ENCODE measurements at places on chromosomes 2 and 18. TPM values are rescaled to one million over a fixed set of nuclear protein-coding genes. Genes with fewer than 3 reads are reported as not detected.

- no peak for DNase-seq
Observed at GRCh38 chr2:134288814-134289213, 34.9 kb downstream of the MGAT5 start.

DNA sequence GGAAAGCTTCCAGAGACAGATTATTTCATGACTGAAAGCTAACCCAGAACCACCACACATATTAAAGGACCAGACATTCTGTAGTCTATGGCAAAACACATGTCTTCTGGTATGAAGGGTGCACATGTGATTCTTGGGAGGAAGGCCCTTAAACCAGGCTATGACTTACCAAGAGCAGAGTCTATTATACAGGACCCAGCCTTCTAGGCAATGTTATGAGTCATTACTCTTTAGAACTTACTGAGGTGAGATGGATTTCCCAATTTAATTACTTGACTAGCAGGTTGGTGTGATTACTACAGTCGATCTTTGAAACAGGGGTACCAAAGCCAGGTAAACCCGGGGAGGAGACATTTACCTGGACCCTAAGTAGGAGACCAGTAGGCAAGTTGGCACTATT, 350.8 kb downstream of the TRIB2 start:
- DNase-seq: no peak

GRCh38 chr2:205212357-205212756, 469.9 kb upstream of the NRP2 start:
- no peak for DNase-seq

DNA sequence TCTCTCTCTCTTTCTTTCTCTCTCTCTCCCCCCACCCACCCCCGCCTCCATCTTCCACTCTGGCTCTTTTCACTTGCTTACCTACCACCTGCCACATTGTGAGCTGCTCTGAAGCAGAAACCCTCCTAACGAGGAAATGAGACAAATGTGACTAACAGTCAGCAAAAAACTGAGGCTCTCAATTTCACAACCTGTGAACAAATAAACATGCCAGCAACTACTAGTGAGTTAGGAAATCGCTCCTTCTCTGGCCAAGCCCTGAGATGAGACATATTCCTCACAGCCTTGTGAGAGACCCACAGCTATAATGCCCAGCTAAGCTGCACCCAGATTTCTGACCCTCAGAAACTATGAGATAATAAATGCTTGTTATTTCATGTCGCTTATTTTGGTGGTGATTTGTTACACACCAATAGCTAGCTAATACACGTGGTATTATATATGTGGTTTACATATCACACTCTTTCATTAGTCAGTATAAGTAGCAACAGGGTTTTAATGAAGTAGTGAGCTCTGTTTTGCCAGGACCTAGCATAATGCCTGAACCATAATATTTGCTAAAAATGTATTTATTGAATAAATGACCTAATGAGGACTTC, 8.4 kb upstream of the ZNF521 start:
- DNase-seq: no peak

DNA sequence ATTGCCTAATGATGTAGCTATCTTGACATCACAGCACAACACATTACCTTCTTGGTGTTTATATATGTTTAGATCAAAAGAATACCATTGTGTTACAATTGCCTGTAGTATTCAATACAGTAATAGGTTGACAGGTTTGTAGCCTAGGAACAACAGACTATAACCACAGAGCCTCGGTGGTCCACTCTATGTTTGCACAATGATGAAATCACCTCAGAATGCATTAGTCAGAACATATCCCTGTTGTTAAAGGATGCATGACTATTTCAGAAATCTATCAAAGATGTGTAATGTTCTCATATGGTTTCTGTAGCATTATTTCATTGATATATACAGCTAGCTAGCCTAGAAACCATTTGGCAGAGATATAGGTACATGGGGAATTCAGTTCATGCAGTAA, 8.9 kb downstream of the METTL5 start:
- DNase-seq: no peak

DNA sequence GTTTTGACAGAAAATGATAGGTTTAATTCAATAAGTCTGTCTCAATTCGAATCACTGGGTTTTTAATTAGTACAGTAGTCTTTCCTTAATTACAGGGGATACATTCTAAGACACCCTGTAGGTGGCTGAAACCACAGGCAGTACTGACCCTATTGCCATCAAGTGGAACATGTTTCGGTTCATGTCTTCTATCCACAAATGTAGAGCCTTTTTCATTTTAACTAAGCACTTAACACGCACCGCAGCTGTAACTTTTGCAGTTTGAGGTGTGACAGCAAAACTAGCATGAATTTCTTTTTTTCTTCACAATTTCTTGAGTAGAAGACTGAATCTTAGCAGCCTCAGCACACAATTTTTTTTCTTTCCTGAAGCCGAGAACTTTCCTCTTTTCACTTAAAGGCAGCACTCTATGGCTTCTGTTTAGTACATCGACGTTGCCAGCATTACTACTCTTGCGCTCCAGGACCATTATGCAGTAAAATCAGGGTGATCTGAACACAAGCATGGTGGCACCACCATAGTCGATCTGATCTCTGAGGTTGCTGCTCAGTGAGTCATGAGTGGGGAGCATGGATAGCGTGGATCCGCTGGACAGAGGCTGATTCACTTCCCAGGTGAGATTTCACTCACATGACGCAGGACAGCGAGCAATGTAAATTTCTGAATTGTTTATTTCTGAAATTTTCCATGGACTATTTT, 805.1 kb downstream of the RNF144A start:
- DNase-seq: no peak

DNA sequence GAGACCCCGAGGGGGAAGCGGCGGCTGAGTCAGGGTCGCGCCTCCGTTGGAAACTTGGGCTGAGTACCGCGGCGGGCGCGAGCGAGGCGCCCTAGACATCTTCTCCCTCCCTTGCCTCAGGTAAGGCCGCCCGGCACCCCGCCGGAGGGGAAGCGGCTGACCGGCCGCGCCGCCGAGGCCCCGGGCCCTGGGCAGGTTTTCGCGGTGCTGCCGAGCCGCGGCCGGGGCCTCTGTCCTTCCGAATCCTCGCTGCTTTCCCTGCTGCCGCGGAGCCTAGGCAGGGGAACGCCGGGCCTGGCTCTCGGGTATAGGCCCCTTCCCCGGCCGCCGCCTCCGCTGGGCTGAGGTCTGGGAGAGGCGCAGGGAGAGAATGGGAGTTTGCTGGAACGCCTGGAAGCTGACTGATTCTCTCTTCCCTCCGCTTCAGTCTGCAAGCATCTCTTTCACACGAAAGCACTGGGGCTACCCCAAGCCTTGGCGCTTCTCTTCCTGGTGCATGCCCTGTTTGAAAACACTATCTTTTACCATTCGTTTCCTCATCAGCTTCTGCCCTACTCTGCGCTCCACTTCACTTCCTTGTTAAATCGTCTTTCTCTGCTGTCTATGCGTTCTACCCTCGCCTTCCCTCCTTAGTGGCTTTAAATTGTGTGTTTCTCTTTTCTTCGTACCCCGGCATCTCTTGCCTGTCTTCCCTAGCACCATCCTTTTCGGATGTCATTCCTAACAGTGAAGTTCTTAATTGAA, 652 bp downstream of the PPM1B start:
- no peak for DNase-seq

- DNase-seq: no peak
Observed at GRCh38 chr2:40433736-40434135, 18.2 kb downstream of the SLC8A1 start.

DNA sequence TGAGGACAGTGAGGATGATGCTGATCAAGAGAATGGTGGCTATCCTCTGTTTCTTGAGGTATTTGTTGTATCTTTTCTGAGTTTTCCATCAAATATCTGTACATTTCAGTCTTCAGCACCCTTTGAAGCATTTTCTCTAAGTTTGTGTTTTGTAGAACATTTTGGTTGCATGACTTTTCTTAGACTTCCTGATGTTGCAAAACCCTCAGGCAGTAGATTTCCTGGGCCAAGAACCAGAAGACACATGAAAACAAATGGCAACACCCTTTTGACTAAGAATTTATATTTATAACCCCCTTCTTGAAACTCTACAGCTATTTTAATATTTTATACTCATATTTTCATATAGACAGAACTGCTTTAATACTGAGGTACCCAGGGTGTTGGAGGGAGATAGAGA, 16.2 kb downstream of the HNMT start:
- DNase-seq: no peak

GRCh38 chr18:43141208-43141607, 25.7 kb upstream of the RIT2 start:
- DNase-seq: no peak

NAT8 gene
- not detected for total RNA-seq

ALPG gene
- total RNA-seq: not detected

BBS5 gene
- 7.9 TPM for total RNA-seq

Data from suprapubic skin (tissue), 4 donors.